ENCODE measurements at places on chromosomes 11 and 22.

DNA sequence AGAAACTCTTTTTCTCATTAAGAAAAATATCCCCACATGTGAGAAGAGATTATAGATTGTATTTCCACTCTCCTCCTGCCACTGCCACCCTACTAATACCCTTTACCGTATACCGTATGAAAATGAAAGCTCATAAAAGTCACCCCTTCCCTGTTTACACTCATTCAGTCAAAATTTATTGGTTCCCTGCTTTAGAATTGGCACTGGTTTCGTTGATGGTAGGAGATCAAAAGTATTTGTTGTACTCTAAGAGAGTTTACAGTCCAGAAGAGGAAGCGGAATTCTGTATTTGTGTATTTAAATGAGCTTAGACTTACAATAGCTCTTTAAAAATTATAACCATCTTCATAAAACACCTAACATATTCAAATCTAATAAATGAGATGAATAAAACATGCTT, 68.2 kb downstream of the BBOX1 start:
- no peak for DNase-seq

GRCh38 chr11:71131861-71132260, 120.5 kb downstream of the SHANK2 start:
- no peak for DNase-seq

DNA sequence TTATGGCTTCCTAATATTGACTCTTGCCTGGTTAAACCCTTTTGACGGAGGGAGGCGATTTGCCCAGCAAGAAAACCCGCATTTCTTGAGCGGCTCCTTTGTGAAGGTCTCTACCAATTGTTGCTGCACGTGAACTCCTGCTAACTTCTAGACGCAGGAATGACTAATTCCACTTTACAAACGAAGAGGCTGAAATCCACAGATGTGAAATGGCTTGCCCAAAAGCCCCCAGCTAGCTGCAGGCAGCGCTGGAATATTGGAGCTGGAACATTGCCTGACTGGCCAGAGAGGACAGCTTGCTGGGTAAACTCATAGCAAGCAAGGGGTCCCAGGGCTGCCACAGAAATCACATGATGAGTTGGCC, 542 bp downstream of the GCAT start:
- no peak for DNase-seq

- no peak for DNase-seq
Observed at GRCh38 chr11:68583041-68583446, 101.3 kb upstream of the GAL start.

DNA sequence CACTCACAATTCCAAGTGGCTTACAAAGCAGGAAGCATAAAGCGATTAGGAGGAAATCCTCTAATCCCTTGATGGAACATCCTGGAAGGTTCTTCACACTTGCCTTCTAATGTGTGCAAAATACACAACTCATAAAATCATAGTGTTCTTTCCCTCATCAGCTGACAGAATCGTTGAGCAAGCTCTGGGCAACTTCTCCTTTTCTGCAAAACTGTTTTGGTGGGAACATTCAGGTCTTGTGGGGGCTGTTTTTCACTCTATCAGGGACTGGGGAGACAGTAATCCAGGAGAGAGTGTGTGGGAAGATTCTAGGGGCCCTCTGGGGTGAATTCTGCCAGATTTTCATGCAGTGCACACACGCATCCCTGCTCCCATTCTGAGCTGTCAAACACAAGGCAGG, 53.2 kb downstream of the IRAG1 start:
- no peak for DNase-seq

DNA sequence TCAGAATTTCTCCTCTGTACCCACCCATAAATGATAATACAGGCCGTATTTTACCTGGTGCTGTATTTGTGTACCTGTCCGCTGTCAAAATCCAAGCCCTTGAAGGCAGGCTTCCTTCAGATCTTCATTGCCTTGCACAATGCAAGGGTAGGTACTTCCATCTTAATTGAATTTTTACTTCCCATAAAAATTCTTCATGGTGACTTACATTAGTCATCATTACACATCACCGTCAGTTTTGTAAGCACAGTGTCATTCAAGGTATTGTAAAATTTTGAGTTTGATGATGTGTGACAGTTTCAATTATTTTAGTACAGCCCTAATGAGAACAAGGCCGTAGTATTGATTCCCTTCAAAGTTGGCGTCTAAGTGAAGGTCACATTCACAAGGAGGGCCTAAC, 770 bp upstream of the TSG101 start:
- peak; percentile 10 for DNase-seq

DNA sequence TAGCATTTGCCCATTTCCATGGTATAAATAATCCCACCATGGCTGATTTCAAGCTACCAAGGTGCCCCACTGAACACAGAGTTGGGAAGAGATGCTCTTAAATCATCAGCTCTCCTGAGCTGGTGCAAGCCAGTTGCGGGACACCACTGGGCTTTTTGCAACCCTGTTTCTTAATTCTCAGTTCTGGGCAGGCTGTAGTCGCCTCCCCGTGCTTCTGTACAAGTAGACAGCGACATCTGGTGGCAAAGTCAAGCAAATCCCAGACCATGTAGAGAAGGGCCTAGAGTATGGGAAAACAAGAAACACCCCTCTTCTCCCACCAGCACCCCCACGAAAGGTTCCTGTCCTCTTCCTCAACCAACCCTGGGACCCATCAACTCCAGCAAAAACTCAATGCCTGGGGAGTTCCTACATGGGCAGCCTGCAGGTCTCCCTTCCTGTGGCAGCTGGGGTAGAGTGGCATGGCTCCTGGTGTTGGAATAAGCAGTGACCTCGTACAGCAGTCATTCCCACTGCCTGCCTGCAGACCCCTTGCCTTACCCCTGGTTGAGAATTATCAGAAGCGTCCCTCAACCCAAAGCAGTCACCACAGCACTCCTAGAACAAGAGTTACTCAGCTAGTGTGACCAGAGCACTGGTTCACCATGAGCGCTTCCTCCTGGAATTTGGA, 68.4 kb downstream of the IGLL5 start:
- DNase-seq: peak; percentile 46

All from HTR-8/SVneo (cell line).